ENCODE measurements at places on chromosomes 3 and 15. TPM values are rescaled to one million over a fixed set of nuclear protein-coding genes. Genes with fewer than 3 reads are reported as not detected.

DNA sequence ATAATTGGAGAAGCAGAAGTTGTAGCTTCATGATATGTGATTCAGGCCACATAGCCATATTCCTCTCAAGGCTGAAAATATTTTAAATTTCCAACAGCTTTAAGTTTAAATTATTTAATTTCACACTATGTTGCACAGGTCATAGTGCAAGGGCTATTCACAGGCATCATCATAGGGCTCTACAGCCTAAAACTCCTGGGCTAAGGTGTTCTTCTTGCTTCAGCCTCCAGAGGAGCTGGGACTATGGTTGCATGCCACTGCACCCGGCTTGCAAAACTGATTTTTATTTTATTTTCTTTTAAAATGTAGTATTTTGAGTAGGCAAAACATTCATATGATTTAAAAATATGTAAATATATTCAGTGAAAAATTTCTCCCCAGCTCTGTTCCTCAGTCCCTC, 6.0 kb upstream of the CEP97 start:
- H3K27me3 ChIP-seq = no peaks in the 10 kb centered on the region
- H3K27ac ChIP-seq = no peak overlapping the region
- H3K4me3 ChIP-seq = no peak overlapping the region
- DNase-seq = no peak

DNA sequence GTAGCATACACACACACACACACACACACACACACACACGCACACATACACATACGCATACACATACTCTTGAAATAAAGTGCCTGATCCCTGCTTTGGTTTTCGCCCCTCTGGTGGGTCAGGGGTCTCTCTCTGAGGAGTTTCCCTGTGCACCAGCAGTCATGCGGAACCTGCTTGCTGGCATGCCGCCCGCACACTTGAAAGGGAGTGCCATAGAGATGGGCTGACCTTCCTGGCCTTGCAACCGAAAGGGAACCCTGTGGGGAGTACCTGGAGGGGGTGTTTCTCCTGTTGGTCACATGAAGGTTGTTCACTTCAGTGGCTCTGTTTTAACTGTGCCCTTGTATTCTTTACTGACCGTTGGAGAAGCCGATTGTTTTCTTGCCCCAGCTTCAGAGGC, 752.3 kb downstream of the NR2F2 start:
- no peaks in the 10 kb centered on the region for H3K27me3 ChIP-seq
- no peaks in the 10 kb centered on the region for H3K36me3 ChIP-seq
- no peak overlapping the region for H3K4me3 ChIP-seq
- H3K4me1 ChIP-seq = no peaks in the 10 kb centered on the region
- DNase-seq = no peak
- H3K27ac ChIP-seq = no peak overlapping the region

DNA sequence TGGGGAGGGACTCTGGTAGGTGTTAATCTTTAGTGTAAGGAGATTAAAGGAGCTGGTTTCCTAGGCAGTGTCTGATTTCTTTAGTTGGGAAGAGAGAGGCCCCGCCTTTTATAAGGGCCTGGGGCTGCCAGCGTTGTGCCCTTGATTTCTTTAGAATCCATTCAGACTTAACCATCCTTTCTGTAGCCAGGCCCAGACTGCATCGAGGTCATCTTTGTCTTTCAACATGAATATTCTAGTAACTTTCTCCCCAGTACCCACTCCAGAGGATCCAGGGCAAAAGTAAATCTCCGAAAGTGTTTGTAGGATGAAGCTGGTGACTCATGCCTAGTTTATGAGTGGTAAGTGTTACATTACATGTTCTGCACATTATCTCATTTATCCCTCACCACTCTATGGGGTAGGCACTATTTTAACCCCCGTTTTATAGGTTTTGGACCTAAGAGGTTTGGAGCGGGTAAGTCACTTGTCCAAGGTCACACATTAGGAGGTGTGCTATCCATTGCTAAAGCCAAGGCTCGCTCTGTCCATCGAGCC, 11.8 kb upstream of the USP3 start:
- DNase-seq = no peak
- H3K27me3 ChIP-seq = no peaks in the 10 kb centered on the region
- no peak overlapping the region for H3K27ac ChIP-seq
- H3K4me1 ChIP-seq = no peaks in the 10 kb centered on the region

- no peak overlapping the region for H3K27ac ChIP-seq
- no peaks in the 10 kb centered on the region for H3K36me3 ChIP-seq
- no peaks in the 10 kb centered on the region for H3K27me3 ChIP-seq
- no peak overlapping the region for H3K4me3 ChIP-seq
Measured at GRCh38 chr3:177692304-177692975, 495.2 kb upstream of the TBL1XR1 start.

DNA sequence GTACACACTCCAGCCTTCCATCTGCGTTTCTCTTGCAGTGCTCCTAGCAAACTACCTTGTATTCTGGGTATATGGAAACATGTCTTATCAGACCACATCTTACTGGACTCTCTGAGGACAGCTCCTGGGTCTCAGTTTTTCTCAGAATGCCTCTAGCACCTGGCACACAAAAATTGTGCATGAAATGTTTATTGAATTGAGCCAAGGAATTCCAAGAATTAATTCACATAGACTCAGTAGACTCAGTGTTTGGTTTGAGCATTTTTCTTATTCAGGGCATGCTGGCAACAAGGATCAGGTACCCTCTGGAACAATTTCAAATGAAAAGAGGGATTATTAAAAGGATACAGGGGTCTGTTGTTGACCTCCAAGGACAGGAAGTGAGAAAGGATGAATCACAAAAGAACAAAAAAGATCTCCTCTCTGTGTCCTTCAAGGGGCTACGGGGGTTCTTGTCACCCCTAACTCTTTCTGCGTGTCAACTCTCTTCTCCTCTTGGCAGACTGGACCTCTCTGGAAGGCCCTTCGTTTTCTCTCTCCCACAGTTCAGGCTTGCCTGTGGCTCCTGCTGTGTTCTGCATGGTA, 270.0 kb upstream of the HES1 start:
- no peaks in the 10 kb centered on the region for H3K4me1 ChIP-seq
- H3K4me3 ChIP-seq = no peak overlapping the region
- H3K36me3 ChIP-seq = no peaks in the 10 kb centered on the region
- peaks cover 4% of the 10 kb centered on the region for H3K27me3 ChIP-seq

DNA sequence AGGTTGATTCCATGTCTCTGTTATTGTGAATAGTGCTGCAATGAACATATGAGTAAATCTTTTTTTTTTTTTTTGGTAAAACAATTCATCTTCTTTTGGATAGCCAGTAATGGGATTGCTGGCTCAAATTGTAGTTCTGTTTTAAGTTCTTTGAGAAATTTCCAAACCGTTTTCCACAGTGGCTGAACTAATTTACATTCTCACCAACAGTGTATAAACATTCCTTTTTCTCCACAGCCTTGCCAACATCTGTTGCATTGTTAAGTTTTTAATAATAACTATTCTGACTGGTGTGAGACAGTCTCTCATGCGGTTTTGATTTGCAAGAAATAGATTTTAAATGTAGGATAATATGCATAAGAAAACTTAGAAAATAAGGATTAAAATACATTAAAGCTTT, 279.0 kb upstream of the EPHA3 start:
- no peak overlapping the region for H3K27ac ChIP-seq
- no peaks in the 10 kb centered on the region for H3K27me3 ChIP-seq
- no peaks in the 10 kb centered on the region for H3K4me1 ChIP-seq
- no peak overlapping the region for H3K4me3 ChIP-seq
- H3K36me3 ChIP-seq = no peaks in the 10 kb centered on the region

ARHGAP11A gene
- 7.1 TPM for total RNA-seq

ADGRG7 gene
- total RNA-seq = not detected

DNA sequence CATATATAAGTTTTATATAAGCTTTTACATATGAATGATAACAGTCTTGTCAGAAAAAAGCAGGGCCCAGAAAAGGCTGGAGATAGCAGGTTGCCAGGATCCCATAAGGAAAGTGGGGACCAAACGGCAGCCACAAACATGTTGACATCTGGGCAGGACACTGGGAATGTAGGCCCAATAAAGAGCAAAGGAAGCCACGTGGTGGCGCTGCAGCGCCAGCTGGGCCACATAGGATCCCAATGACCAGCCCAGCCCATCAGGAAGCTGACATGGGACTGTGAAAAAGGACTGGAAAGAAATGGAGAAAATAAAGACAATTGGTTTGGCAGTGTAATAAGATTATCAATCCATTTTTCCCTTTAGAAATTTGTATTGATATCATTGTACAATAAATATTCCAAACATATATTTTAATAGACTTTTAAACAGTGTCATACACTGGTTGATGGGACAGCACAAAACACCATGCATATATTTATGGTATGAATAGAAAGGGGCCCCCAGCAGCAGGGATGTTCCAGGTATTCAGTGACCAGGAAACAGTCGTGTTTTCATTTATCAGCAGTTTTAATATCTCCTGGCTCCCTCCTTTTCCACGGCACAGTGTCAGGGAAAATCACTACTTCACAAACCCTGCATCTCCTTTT, 89.0 kb upstream of the STRIT1 start:
- H3K27ac ChIP-seq = no peak overlapping the region
- H3K27me3 ChIP-seq = no peaks in the 10 kb centered on the region
- H3K36me3 ChIP-seq = no peaks in the 10 kb centered on the region
- H3K4me1 ChIP-seq = no peaks in the 10 kb centered on the region
